ENCODE measurements at places on chromosomes 6 and 20. TPM values are rescaled to one million over a fixed set of nuclear protein-coding genes. Genes with fewer than 3 reads are reported as not detected.
A peak's percentile ranks its signal among the peaks of the same experiment; 100 is the strongest.

DNA sequence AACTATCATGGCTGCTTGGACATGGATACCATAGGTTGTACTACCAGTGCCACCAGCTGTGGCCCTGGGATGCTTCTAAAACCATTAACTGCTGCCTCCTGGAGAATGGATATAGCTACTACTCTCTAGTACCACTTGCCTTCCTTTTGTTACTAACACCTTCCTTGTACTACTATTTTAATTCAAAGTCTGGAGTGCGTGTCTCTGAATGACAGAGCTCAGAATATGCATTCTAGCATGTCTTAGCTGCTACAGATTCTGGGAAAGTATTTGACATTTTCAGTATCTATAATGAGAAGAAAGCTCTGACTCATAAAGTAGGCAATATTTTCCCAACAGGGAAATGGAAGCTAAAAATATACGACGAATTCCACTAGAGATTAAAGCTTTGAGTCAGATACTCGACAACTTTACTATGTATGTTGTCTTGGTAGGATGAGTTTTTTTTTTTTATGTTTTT is 112.3 kb downstream of the PFDN4 start:
- H3K27me3 ChIP-seq, result no peaks in the 10 kb centered on the region
- no peaks in the 10 kb centered on the region for H3K36me3 ChIP-seq
- peak overlapping the region; percentile 11 for H3K27ac ChIP-seq
- no peak overlapping the region for H3K4me3 ChIP-seq

- peaks cover 19% of the 10 kb centered on the region for H3K4me1 ChIP-seq
- H3K4me3 ChIP-seq, result no peak overlapping the region
- no peaks in the 10 kb centered on the region for H3K36me3 ChIP-seq
- H3K27me3 ChIP-seq, result no peaks in the 10 kb centered on the region
These were observed 90.9 kb downstream of the FOXO3 start for GRCh38 chr6:108651340-108652227.

GRCh38 chr20:50651676-50652075 is 39.7 kb downstream of the RIPOR3 start:
- DNase-seq, result no peak
- H3K27me3 ChIP-seq, result peaks cover 3% of the 10 kb centered on the region
- H3K4me1 ChIP-seq, result no peaks in the 10 kb centered on the region
- no peak overlapping the region for H3K27ac ChIP-seq

DNA sequence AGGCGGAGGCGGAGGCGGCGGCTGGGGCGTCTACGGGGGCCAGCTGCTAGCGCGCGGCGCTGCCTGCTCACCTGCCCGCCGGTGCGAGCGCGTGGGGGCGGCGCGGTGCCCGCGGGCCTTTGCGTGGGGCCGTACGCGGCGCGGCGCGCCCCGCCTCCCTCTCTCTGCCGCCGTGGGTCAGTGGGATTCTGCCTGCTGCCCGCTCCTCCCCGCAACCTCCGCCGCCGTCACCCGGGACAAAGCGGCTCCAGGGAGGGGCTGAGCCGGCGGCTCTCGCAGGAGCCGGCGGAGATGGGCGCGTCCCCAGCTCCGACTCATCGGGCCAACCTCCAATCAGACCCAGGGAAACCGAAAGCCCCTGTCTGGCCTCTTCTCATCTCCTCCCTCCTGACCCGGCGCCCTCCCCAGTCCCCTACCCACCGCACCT is at the start of gene RCAN2:
Gene RCAN2 (minus strand): TSS at position 249 of the 427 bp plus-strand sequence.
- H3K4me1 ChIP-seq, result peaks cover 4% of the 10 kb centered on the region
- H3K36me3 ChIP-seq, result peaks cover 1% of the 10 kb centered on the region
- H3K4me3 ChIP-seq, result peak within 1 kb of the TSS; percentile 38
- H3K27ac ChIP-seq, result no peak within 1 kb of the TSS
- peak; percentile 46 for DNase-seq
- H3K27me3 ChIP-seq, result peaks cover 77% of the 10 kb centered on the region

DNA sequence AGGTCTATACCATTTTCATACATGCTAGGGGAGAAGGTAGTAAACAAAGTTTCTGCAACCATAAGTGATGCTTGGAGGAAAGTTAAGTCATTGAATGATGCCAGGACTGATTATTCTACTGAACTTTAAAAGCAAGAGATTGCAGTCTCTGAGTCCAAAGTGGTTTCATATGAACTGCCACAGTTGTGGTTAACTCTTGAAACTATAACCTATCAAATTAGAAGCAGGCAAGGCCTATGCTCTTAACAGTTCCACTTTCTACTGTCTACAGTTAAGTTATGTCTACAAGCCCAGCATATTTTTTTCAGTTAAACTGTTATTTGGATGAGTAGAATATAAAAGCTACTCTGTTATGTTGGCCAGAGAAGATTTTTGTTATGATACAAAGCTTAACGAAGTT is 326.5 kb upstream of the RUNX2 start:
- peaks cover 12% of the 10 kb centered on the region for H3K36me3 ChIP-seq
- peak overlapping the region; percentile 91 for H3K27ac ChIP-seq
- peak overlapping the region; percentile 7 for H3K4me3 ChIP-seq
- no peak for DNase-seq
- H3K27me3 ChIP-seq, result no peaks in the 10 kb centered on the region
- peaks cover 28% of the 10 kb centered on the region for H3K4me1 ChIP-seq

GRCh38 chr20:17403461-17403860 is 127.7 kb downstream of the BFSP1 start:
- H3K4me3 ChIP-seq, result no peak overlapping the region
- H3K27ac ChIP-seq, result no peak overlapping the region
- no peaks in the 10 kb centered on the region for H3K4me1 ChIP-seq
- H3K27me3 ChIP-seq, result peaks cover 12% of the 10 kb centered on the region
- DNase-seq, result no peak

DNA sequence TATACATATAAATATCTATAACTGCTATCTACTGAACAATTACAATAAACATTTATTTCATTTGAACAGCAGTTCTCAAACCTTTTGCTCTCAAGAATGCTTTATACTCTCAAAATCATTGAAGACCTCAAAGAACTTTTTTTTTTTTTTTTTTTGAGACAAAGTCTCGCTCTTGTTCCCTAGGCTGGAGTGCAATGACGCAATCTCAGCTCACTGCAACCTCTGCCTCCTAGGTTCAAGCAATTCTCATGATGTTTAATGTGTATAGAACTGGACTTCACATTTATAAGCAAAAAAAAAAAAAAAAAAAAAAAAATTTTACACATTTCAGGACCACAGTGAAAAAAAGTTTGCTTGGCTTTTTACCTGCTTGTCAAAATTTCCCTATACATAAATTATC is 11.7 kb downstream of the UBE2V1 start:
- H3K36me3 ChIP-seq, result peaks cover 28% of the 10 kb centered on the region
- no peaks in the 10 kb centered on the region for H3K27me3 ChIP-seq
- H3K27ac ChIP-seq, result no peak overlapping the region
- no peak for DNase-seq
- H3K4me3 ChIP-seq, result no peak overlapping the region

GRCh38 chr6:113352029-113352801 is 504.9 kb upstream of the MARCKS start:
- H3K27me3 ChIP-seq, result no peaks in the 10 kb centered on the region
- H3K27ac ChIP-seq, result no peak overlapping the region
- H3K4me3 ChIP-seq, result no peak overlapping the region
- no peaks in the 10 kb centered on the region for H3K36me3 ChIP-seq

DNA sequence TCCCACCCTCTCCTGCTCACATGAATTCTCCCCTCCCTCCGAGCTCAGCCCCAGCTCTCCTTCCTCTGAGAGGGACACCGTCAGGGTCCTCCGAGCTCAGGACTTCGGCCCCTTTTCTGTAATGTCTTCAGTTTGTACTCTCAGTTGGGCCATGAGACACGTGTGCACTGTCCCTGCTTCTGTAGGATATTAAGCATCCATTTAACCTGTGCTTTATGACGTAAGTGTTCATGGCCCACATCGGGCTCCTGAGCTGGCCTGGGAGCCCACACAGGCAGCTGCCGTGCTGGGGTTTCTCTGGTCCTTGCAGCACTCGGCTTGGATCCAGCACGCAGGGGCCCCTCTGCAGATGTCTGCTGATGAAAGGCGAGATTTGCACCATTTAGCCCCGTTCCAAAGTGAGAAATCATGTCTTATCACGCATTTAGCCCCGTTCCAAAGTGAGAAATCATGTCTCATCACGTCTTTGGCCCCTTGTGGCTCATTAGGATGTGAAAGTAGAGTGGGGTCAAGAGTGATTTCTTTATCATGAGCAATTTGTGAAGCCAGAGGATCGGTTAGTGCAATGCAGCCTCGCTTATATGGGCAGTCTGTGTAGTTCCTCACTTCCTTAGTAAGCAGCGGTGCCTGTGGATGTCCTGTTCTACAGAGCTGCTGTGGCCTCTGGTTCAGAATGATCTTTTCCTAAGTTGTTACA is 25.3 kb downstream of the DUSP22 start:
- H3K4me3 ChIP-seq, result no peak overlapping the region
- no peak for DNase-seq
- no peaks in the 10 kb centered on the region for H3K27me3 ChIP-seq
- peaks cover 14% of the 10 kb centered on the region for H3K36me3 ChIP-seq

GRCh38 chr20:17705916-17706315 is 6.2 kb downstream of the BANF2 start:
- no peaks in the 10 kb centered on the region for H3K36me3 ChIP-seq
- no peak overlapping the region for H3K4me3 ChIP-seq
- H3K27ac ChIP-seq, result no peak overlapping the region
- H3K4me1 ChIP-seq, result no peaks in the 10 kb centered on the region
- no peak for DNase-seq
- no peaks in the 10 kb centered on the region for H3K27me3 ChIP-seq

GRCh38 chr6:48844696-48845095 is 618.4 kb downstream of the MMUT start:
- H3K4me1 ChIP-seq, result no peaks in the 10 kb centered on the region
- H3K36me3 ChIP-seq, result no peaks in the 10 kb centered on the region
- H3K4me3 ChIP-seq, result no peak overlapping the region
- H3K27me3 ChIP-seq, result no peaks in the 10 kb centered on the region
- no peak for DNase-seq

DNA sequence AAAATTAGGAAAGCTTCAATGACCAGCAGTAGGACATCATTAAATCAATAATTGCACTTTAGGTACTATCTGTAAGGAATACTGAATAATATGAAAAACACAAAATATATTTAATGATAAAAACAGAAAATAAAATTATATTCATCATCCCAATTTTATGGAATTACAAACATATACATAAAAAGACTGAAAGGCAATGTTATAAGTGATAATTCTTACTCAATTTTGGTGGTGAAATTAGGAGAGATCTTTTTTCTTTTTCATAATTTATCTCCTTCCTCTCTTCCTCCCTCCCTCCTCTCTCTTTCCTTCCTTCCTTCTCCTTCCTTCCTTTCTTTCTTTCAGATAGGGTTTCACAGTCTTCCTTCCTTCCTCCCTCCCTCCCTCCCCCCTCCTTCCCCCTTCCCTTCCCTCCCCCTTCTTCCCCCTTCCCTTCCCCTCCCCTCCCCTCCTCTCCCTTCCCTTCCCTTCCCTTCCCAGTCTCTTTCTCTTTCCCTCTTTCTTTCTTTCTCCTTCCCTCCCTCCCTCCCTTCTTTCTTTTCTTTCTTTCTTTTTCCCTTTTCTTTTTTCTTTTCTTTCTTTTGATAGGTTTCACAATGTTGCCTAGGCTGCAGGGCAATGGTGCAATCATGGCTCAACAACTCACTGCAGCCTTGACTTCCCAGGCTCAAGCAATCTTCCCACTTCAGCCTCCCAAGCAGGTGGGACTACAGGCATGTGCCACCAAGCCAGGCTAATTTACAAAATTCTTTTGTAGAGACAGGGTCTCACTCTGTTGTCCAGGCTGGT is 36.8 kb downstream of the RSPH3 start:
- H3K4me1 ChIP-seq, result no peaks in the 10 kb centered on the region
- DNase-seq, result no peak
- no peak overlapping the region for H3K27ac ChIP-seq
- peaks cover 8% of the 10 kb centered on the region for H3K36me3 ChIP-seq
- peaks cover 23% of the 10 kb centered on the region for H3K27me3 ChIP-seq

GRCh38 chr6:111805511-111806164 is 67.6 kb downstream of the FYN start:
- H3K4me3 ChIP-seq, result peak overlapping the region; percentile 64
- no peaks in the 10 kb centered on the region for H3K27me3 ChIP-seq
- H3K27ac ChIP-seq, result peak overlapping the region; percentile 100
- H3K36me3 ChIP-seq, result peaks cover 32% of the 10 kb centered on the region
- DNase-seq, result peak; percentile 80
- H3K4me1 ChIP-seq, result peaks cover 92% of the 10 kb centered on the region

DNA sequence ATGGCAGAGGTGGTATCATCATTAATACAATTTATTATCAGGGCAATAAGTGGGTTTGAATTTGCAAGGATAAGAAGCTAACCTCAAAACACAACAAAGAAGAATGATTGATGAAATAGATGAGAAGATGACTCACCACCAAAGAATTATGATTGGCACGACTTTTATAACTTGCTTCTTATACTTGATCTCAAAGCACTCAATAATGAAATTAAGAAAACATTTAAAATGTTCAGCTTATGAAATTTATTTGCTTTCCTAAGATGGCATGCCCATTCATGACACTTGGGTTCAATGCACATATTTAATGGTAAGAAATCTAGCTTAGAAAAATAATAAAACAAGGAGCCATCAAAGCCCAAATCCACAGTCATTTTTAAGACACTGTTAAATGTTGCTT is 477.5 kb downstream of the GJA1 start:
- no peaks in the 10 kb centered on the region for H3K27me3 ChIP-seq
- no peak for DNase-seq
- H3K4me3 ChIP-seq, result no peak overlapping the region
- H3K36me3 ChIP-seq, result no peaks in the 10 kb centered on the region
- no peak overlapping the region for H3K27ac ChIP-seq
- no peaks in the 10 kb centered on the region for H3K4me1 ChIP-seq

- peaks cover 42% of the 10 kb centered on the region for H3K27me3 ChIP-seq
- peaks cover 9% of the 10 kb centered on the region for H3K4me1 ChIP-seq
- peak within 1 kb of the TSS; percentile 55 for H3K4me3 ChIP-seq
- no peaks in the 10 kb centered on the region for H3K36me3 ChIP-seq
These were observed at the start of gene TEAD3 for GRCh38 chr6:35496841-35497570. Gene TEAD3 (minus strand): TSS chr6:35497079.

DNA sequence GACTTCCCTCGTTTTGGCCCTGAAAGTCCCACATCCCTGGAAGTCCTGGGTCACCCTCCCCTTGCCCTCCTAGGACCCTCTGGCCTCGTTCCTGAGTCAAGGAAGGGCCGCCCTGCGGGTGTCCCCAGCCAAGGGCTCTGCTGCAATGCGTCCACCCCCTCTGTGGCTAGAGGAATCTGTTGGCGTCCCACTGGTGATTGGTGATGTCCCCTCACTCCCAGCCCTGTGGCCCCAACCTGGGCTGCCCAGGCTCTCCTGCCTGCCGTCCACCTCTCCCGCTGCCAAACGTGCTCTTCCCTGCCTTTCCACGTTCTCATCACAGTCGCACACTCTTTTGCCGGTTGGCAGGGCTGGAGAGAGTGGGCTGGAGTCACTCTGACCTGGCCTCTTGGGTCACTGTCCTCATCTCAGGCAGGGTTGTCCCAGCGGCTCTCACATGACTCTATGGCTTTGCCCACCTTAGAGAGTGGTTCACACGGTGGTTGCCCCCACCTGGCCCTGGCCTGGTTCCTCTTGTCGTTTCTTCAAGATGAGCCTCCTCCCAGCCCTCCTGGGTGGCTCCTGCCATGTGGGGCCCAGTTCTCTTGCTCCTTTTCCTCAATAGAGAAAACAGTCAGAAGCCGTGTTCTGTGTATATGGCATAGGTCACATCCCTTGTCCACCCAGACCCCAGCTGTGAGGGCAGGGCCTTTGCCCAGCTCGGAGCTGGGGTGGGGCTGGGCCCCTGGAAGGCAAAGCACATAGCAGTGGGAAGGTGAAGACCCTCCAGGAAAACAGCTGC is 100.9 kb downstream of the TMEM242 start:
- H3K4me1 ChIP-seq, result peaks cover 34% of the 10 kb centered on the region
- H3K4me3 ChIP-seq, result peak overlapping the region; percentile 0
- DNase-seq, result no peak
- H3K36me3 ChIP-seq, result peaks cover 2% of the 10 kb centered on the region

Gene IL17A
- not detected for total RNA-seq

Gene PRIM2
- total RNA-seq, result 36.2 TPM

Gene RNF39
- total RNA-seq, result not detected

Gene GJA1
- not detected for total RNA-seq

Gene KIAA0408
- 9.9 TPM for total RNA-seq

Gene SPATS1
- not detected for total RNA-seq

Gene CPNE5
- 0.94 TPM for total RNA-seq

Data from activated CD8-positive, alpha-beta memory T cell treated with anti-CD3 and anti-CD28 coated beads, Interleukin-2, amount 10 ng/mL, durations not matched to agents 7 days and 5 days (primary cell).